ENCODE measurements at places on chromosomes 5 and 9.

- DNase-seq, result no peak
Measured at GRCh38 chr9:127991757-127992274, 11.0 kb upstream of the EEIG1 start.

- no peak for DNase-seq
Measured at GRCh38 chr5:135739383-135739981, 95.0 kb upstream of the SLC25A48 start.

DNA sequence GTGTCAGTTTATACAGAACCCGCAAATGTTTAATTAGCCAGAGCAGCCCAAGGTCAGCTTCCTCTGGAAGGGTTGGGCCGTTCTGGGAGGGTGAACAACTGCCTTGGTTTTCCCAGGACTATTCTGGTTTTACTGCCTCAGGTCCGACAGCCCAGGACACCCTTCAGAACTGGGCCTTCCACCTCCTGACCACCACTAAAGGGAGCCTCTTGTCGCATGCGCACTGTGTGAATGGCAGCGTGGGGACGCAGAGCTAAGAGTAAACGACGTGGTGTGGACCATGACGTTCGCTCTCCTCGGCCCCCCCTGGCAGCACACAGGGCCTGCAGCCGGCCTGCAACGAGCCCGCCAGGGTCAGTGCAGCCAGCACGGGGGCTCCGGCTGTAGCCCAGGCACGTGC, 214.9 kb downstream of the FANCC start:
- no peak for DNase-seq

GRCh38 chr5:178368274-178368673, 135.7 kb upstream of the PHYKPL start:
- DNase-seq, result no peak

DNA sequence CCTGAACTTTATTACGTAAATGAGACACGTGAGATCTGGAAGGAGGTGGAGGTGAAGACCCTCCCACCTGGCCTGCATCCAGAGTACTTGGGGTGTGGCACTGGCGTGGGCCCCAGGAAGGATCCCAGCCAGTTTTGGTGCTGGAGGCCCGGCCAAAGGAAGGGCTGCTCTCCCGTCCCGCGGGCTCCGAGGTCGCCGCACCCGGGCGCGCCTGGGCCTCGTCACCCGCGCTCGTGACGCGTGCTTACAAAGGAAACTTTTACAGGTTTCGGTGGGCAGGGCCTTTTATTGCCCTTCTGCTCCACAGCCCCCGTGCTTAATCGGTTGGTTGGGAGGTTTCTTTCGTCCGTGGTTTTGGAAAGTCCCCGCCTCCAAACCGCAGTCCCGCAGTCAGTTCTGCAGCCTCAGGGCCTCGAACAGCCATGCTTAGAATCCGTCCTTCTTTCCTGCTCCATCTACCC, 29.2 kb downstream of the CDKN2A start:
- peak; percentile 51 for DNase-seq

- DNase-seq, result no peak
Measured at GRCh38 chr9:77661566-77662085, 13.5 kb upstream of the GNA14 start.

DNA sequence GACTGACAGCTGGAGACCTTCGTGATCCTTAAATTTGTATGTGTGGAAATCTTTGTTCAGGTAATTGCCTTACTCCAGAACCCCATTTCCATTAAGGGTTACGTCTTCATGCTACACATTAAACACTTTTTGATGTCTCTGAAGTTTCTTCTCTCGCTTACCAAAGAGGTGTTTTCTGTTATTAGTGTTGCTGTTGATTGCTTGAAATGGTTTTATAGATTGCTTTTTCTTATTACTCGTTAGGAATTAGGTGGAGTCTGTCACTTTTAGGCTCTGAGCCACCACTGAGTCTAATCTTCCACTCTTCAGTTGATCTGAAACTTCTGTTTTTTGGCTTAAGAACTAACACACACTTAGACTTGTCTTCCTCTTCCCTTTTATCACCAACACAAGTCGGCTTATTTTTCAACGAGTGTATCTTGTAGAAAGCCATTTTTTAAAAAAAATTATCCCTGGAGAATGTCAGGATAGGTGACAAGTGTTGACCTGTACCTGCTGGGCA, 62.2 kb upstream of the PPARGC1B start:
- DNase-seq, result no peak

- DNase-seq, result no peak
Measured at GRCh38 chr5:155729684-155730059, 597.3 kb upstream of the SGCD start.

GRCh38 chr5:180630426-180630825, 19.0 kb downstream of the FLT4 start:
- DNase-seq, result no peak

GRCh38 chr9:135748676-135749075, 46.7 kb downstream of the KCNT1 start:
- DNase-seq, result no peak

DNA sequence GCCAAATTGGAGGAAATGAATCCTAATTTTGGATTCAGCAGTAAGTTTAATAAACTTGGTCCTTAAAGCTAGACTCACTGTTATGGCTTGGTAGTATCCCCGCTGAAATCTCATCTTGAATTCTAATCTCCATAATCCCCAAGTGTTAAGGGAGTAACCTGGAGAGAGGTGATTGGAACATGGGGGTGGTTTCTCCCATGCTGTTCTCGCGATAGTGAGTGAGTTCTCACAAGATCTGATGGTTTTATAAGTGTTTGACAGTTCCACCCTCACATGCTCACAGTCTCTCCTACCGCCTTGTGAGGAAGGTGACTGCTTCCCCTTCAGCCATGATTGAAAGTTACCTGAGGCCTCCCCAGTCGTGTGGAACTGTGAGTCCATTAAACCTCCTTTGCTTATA, 824.5 kb upstream of the WWC1 start:
- no peak for DNase-seq

- no peak for DNase-seq
Measured at GRCh38 chr5:120255214-120255613, 208.9 kb upstream of the PRR16 start.

DNA sequence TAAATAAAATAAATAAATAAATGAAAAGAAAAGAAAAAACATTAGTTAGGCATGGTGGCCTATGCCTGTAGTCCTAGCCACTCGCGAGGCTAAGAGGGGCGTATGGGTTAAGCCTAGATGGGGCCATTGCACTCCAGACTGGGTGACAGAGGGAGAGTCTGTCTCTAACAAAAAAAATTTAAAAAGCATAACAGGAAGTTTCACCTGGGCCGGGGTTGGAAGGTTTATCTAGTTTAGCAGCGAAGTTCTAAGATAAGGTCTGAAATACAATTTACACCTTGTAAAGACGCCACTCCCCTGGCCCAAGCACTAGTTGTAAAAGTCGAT, 18.0 kb downstream of the ZMAT2 start:
- DNase-seq, result no peak

GRCh38 chr9:38529317-38529716, 91.1 kb downstream of the ANKRD18A start:
- no peak for DNase-seq

- no peak for DNase-seq
Measured at GRCh38 chr9:131087354-131087893, 8.9 kb upstream of the AIF1L start.

DNA sequence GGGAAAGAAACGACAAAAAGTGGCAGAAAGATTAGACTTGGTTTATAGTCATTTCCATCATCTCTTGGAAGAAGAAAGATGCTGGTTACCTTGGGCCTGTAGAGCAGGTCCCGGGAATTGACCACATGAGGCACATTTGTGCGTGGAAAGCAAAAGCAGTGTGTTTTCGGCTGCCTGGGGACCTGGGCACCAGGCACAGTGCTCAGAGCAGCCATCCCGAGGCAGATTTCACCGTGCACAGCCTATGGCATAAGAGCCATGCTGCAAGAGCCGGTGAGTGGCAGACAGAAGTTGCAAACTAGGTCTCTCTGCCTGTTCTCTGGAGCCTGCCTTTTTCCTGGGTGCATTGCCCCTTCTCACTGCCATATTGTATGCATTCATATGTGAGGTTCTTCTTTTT, 77.0 kb downstream of the ICE1 start:
- DNase-seq, result no peak

DNA sequence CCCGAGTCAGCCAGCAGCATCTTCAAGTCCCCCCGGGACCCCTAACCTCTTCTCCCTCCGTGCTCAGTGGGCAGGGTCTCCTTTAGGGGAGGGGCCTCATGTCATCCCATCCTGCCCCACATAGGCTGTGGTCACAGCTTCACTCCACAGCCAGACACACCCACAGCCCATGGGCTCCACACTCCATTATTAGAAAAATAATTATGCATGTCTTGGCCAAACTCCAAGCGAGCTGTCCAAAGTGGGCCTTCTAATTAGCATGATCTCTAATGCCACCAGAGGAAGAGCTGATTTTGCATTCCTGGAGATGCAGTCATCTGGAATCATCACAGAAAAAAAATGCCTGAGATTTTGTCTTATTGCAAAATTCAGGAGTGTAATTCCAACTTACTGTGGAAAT, 418.2 kb downstream of the IRX2 start:
- no peak for DNase-seq

- peak; percentile 5 for DNase-seq
Measured at GRCh38 chr5:38809388-38810359, 36.1 kb upstream of the OSMR start.

GRCh38 chr5:169635936-169636335, 1.1 kb upstream of the DOCK2 start:
- DNase-seq, result no peak

- peak; percentile 8 for DNase-seq
Measured at GRCh38 chr5:81425569-81425968, 31.6 kb upstream of the ACOT12 start.

DNA sequence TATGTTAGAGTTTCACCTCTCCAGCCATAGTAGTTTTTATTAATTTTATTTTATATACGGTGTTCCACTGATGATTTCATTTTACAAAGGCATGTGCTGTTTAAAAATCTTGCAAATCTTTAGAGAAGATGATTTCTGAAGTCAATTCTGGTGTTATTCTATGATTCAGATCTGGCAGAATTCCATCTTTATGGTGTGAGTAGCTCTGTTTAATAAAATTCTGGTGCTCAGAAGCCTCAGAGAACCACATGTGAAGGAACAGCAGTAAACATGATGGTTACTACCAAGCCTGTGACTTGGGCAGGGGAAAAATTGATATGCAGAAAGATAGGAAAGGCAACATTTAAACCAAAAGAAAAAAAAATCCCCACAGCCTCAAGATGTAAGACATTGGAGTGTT, 299.7 kb downstream of the NPR3 start:
- DNase-seq, result no peak

DNA sequence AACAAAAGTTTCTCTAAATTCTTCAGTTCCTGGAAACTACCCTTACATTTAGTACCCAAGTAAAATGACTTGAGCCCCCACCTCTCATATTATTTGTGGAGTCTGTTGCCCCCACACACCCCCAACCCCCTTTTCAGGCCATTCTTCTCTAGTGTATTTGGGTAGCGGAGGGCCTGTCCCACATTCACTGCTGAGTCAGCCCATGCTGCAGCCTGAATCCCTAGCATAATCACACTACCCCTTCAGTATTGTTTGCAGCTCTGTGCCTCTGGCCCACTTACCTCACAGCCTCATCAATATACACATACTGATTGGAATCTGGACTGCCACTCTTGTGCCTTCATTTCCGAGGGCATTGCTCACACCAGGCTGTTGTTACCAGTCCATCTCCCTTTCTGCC, 26.8 kb downstream of the RGS7BP start:
- no peak for DNase-seq

DNA sequence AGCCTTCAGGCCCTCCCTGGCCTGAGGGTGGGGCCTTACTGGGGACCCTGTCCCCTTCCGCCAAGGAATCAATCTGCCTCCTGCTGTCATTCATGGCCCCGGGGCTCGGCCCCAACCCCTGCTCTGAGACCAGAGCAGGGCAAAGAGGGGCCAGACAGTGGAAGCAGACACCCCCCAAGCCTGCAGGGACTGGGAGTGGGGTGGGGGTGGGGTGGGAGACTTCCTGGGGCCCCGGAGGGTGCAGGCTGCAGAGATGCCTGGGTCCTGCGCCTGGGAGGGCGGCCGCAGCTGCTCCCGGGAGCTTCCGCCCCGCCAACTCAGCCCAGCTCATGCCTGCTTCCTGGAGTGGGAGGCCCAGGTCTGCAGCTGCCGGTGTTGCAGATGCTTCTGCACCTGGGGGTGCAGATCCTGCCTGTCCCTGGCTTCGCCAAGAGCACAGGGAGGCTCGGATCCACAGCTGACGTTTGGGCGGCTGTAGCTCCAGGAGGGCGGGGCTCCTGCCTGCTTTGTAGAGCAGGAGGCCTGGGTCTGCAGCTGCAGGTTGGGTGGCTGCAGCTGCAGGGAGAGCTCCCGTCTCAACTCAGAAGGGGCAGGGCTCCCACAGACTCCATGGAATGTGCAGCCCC, 6.2 kb downstream of the KIF4B start:
- no peak for DNase-seq

DNA sequence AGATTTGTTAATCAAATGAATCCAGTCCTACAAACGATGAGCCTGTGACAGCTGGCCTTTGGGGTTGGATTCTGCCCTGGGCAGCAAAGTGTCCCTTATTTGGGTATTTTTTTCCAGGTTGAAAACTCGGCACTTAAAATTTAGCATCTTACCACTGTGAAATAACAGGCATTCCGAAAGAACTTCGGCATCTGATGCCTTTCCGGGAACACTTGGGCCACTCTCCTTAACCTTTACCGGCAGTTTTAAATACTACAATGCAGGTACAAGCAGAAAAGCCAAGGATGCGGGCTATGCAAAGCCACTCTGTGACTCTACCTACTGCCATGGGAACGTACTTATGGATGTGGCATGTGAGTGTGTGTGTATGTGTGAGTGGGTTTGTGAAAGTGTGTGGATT, 1.0 kb upstream of the RASGRF2 start:
- DNase-seq, result no peak

GRCh38 chr5:144230806-144231205, 60.1 kb downstream of the KCTD16 start:
- DNase-seq, result no peak

DNA sequence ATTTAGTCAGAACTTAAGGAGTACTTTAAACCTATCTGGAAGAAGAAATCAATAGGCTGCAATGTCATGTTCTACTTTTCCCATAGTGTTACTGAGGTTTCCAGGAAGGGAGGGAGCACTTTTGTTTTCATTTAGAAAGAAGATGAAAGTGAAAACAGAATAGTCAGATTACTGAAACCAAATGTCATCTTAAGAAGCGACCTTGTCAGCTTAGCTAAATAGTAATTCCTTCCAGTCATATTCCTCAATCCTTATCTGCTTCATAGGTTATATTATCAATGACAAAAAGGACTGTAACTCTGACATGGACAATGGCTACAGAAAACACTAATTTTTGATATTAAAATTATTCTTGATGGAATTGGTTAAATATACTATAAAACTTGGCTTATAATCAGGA, 27.7 kb downstream of the SAR1B start:
- no peak for DNase-seq
